ENCODE measurements at places on chromosomes 1 and 21.

DNA sequence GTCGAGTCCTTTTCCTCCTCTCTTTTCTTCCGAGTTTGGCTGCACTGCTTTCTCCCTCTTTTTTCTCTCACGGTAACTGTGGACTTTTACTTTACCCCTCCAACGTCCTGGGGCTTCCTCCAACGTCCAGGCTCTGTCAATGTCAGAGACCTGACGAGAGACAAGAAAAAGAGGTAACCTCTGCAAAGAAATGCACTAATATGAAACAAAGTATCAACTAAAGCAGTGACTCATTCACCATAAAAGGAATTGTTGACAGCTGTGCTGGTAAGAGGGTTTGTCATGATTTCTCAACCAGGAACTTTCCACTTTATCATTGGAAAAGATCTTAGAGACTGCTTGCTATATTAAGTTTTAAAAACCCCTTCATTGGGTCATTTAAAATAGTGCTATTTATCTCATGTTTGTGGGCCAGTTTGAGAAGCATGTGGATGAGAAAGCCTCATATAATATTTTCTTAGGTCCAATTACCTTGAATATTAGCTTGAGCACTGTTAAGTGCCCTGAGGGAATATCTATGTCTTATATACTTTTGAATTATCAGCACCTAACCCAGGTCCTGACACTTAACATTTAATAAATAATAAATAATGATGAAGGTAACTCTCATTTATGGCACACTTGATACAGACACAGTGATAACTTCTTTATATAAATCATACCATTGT lies at the start of gene GBP2:
TSS of gene GBP2 (minus strand) at position 202 of the 668 bp plus-strand sequence. CDS start 4,148 bp downstream, outside the sequence.
- DNase-seq = peak; percentile 62

GRCh38 chr1:175287377-175287776 lies 94.8 kb upstream of the KIAA0040 start:
- DNase-seq = peak; percentile 25

DNA sequence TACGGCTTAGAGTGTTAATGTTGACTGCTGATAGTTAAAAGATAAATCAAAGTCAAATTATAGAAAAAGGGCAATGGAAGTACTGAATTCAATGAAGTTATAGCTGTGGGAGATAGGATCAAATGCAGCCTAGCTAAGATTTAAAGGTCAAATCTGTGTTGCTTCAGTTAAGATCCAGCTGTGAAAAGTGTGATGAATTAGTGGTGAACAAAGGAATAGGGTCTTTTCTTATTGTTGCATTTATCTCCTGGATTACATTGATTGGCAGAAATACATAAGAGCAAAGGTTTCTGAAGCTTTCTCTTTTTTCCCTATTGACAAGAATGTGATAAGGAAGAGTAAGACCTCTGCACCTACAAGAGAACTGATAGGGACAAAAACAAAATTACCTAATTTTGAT lies 1234.6 kb upstream of the ADGRL2 start:
- no peak for DNase-seq

GRCh38 chr1:119462964-119463363 lies 44.0 kb upstream of the HSD3B1 start:
- no peak for DNase-seq

- DNase-seq = no peak
Measured at GRCh38 chr1:168598125-168598524, 21.7 kb downstream of the XCL1 start.

GRCh38 chr1:243916160-243916559 lies 66.1 kb upstream of the AKT3 start:
- DNase-seq = no peak

GRCh38 chr1:211920141-211920572 lies 89.6 kb upstream of the LPGAT1 start:
- DNase-seq = no peak

DNA sequence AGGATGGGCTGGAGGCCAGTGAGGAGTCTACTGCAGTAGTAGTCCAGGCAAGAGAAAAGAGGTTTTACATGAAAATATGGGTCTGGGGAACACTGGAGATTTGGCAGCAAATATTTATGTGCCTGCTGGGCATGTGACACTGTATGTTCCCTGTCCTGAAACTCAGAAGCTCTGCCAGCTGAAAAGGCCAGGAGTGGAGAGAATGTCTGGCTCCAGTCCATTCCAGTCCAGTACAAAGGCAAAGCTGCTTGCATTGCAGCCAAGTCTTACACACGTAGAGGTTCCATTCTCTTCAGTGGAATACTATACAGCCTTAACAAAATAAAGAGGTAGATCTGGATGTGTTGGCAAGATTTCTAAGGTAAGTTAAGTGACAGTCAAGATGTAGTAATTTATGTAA lies 7.5 kb upstream of the YBX1 start:
- DNase-seq = no peak

DNA sequence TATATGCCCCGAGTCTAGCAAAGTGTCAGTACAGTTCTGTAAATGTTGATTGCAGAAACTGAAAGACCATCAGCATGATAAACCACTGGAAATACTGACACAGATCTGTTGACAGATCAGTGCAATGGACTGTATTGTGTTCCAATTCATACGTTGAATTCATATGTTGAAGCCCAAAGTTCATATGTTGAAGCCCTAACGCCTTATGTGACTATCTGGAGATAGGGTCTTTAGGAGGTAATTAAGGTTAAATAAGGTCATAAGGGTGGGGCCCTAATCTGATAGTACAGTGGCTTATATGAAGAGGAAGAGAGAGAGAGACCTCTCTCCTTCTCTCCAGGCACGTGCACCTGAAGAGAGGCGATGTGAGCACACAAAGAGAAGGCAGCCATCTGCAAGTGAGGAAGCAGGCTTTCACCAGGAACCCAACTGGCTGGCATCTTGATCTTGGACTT lies 144.7 kb downstream of the MRPL39 start:
- no peak for DNase-seq

DNA sequence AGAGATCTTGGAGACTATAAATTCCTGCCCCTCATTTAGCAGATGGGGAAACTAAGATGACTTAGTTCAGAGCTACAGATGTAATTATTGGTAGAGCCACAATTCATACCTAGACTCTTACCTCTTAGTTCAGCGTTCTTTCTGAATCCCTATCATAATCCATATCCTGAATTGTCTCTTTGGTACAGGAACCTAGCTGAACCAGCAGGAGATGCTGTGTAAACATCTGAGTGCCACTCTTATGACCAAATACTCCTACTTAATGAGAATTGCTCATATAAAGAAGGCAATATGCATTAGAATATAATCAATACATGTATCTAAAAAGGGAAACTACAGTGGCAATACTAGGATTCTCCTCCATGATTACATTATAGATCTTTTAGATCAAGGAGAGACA lies 459.0 kb downstream of the SIPA1L2 start:
- DNase-seq = no peak

DNA sequence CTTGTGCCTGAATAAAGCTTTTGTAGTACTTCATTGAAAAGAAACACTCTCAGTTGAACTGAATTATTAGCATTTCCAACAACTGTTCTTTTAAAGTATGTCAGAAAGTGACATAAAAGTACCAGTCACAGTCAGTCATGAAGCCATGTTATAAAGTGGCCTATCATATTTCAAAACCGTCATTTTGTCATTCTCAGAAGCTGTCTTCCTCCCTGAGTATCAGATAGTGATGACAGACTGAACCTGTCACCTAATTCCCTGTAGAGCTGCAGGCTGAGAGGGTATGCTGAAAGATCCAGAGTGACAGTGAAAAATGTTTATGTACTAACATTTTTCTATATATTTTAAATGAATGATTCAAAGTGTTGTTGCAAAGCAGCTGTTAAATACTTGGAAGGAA lies 1121.7 kb upstream of the PRMT6 start:
- DNase-seq = no peak

- DNase-seq = no peak
Measured at GRCh38 chr1:40914927-40915569, 52.9 kb upstream of the CITED4 start.

GRCh38 chr1:247293047-247293446 lies 37.2 kb downstream of the VN1R5 start:
- DNase-seq = no peak

- no peak for DNase-seq
Measured at GRCh38 chr1:113683384-113684152, 75.7 kb downstream of the PHTF1 start.

GRCh38 chr1:25083481-25084345 lies 148.6 kb downstream of the SYF2 start:
- no peak for DNase-seq

DNA sequence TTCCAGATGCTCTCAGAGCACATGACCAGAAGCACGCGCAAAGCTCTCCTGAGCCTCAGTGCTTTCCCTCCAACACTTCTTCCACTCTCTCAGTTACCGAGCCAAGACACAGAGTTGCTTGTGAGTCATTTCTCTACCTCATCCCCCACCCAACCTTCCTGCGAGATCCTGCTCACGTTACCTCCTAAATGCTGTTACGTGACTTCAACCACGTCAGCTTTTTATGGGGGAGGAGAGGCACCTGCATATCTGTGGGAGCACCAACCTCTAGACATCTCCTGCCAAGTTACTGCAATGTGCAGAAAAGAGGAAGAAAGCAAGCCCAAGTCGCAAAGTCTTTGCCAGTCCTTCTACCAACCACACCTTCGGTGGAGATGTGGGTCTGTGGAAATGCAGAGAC lies 27.2 kb upstream of the ERG start:
- no peak for DNase-seq

DNA sequence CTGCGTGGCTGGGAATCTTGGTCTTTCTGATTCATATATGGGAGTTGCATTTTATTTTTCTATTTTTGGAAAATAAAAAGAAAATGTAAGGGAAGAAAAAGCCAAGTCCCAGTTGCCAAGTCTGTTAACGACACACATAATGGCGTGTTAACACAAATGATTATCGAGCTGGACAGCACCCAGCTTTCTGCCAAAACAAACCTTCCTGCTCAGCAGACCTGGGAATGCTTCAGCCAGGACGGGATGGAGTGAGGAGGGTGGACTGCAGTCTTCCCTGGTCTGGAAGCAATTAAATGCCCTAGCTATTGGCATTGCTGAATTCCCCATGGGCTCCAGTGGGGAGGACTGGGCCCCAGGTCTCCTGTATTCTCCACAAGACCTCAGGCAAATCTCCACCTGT lies 184.2 kb upstream of the USP24 start:
- no peak for DNase-seq

All from GM13977 (cell line).